H9 (cell line): ENCODE measurements at places on chromosomes 1 and 21.

- DNase-seq: no peak
Observed at GRCh38 chr1:85962457-85962856, 194.1 kb downstream of the COL24A1 start.

DNA sequence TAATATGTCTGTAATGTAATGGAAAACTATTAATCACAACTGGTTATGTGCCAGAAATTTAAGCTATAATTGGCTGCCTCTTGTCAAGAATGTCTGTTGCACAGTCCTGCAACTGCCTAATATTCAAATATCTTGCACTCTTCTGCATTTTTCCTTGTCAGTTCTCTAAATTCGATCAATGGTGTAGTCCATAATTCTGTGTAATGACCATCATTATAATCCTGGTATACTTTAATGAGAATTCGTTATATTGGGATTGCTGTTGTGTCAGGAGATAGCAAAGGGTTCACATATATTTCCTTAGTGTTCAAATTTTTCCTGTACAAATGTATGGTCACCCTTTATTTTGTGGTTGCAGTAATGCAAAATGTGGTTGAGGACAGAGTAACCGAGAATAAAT, 4.8 kb downstream of the NTNG1 start:
- no peak for DNase-seq

DNA sequence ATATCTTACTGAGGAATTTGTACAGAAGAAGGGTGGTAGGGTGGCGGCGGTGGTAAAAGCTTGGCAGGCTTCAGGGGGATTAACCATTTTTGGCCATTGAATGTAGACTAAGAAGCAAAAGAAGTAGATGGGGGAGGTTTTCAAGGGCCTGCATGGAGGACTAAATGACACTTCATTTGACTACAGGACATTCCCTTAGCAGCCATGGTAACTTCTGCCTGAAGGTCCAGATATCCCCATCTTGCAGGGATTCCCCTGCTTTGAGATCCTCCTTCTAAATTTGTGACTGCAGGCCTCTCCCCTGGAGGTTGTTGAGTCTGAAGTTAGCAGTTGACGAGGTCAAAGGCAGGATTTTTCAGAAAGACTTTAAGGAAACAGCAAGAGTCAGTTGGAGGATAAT, 4.8 kb downstream of the VASH2 start:
- DNase-seq: no peak

GRCh38 chr1:23645338-23645737, 46.3 kb upstream of the RPL11 start:
- no peak for DNase-seq

DNA sequence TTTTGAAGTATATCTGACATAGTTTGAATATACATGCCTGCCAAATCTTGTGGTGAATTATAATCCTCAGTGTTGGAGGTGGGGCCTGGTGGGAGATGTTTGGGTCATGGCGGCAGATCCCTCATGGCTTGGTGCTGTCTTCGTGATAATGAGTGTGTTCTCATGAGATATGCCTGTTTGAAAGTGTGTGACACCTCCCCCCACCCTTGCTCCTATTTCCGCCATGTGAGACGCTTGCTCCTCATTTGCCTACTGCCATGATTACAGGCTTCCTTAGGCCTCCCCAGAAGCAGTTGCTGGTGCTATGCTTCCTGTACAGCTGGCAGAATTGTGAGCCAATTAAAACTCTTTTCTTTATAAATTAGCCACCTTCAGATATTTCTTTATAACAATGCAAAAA, 436.6 kb upstream of the BEND5 start:
- DNase-seq: no peak

DNA sequence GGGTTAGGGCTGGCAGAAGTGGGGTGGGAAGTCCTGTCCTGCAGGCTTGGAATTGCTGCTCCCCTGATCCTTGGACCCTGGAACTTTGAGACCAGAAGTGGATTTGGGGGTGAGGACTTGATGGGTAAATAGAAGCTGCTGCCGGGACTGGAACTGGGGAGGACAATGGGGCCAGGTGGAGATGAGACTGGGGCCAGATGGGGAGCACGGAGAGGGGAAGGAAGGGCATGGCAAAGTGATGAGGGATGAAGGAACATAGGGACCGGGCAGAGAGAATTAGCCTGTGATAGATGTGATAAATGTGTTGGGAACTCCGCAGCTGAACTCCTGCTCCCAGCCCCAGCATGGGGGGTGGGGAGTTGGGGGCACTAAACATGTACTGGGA, 637 bp downstream of the NHLH1 start:
- no peak for DNase-seq

GRCh38 chr1:14678011-14678638, 79.6 kb downstream of the KAZN start:
- no peak for DNase-seq

DNA sequence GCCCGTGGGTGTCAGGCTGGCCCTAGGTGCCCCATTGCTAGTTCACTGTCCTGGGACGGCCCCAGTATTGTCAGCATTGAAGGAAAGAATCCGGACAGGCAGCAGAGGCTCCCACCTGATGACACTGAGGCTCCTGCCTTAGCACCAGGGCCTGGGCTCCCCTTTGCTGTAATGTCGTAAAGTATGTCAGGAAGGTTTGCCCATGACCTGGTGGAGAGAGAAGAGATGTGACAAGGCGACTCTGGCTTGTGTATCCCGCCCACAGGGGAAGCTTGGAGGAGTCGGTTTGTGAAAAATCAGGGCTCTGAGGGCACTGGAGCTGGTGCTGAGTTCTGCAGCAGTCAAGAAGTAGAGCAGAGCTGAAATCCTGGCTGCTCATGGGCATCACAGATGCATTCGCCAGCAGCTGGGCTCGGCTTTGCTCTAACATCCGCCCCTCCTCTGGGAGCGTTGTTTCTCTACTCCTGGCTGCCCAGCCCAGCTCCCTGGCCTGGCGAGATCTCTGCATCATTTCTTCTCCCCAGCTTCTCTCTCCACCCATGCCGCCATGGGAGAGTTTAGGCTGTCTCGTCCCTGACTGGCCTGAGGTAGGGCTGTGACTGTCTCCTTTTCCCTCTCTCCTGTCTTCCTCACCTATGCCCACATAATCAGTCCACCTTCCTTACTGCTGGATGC, 74.1 kb downstream of the ADARB1 start:
- DNase-seq: no peak

GRCh38 chr1:91046766-91047165, 24.9 kb upstream of the ZNF644 start:
- no peak for DNase-seq

DNA sequence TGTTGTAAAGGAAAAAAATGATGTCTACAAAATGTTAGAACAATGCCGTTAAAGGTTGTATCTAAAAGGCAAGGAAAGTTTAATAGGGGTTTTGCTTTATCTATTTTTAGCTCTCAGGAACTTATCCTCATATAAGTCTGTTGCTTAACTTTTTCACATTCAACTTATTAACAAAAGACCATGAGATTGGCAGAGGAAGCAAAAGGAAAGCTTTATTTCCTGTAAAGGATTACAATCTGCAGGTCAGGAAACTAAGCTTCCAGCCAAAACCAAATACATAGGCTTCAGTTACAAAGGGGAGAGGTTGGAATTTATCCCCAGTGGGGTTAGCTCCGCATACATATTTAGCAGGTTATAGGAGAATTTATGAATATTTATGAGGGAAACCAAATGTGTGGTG, 58.7 kb upstream of the KIAA1614 start:
- no peak for DNase-seq

DNA sequence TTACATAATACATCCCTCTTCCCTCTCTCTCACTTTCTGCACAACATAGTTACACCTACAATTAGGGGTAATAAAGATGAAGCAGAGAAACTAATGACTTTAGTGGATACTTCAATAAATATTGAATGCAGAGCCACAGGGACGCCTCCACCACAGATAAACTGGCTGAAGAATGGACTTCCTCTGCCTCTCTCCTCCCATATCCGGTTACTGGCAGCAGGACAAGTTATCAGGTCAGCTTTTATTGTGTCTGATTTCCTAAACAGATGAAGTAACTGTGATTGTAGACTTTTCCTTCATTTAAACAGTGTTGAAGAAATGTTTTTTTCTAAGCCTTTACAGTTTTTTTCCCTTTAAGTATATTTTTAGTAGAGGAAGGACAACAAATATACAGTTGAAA, 281.6 kb downstream of the TPR start:
- no peak for DNase-seq

DNA sequence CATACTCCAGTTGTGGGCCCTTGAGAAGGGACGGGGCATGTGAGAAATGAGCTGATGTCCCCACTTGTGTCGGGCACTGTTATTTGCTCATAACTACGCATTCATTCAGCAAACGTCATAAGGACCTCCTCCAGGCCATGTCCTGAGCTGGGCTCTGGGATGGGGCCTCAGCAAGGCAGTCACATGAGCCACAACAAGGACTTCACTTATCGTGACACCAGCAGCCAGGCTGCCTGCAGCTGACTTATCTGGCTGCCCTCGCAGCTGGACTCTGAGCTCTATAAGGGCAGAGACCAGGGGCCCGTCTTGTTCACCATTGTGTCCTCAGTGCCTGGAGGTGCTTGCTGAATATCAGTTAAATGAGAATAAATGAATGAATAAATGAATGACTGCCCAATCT, 37.5 kb upstream of the GRIK3 start:
- no peak for DNase-seq

GRCh38 chr1:8879922-8880676, 1.6 kb upstream of the ENO1 start:
- DNase-seq: peak; percentile 51

DNA sequence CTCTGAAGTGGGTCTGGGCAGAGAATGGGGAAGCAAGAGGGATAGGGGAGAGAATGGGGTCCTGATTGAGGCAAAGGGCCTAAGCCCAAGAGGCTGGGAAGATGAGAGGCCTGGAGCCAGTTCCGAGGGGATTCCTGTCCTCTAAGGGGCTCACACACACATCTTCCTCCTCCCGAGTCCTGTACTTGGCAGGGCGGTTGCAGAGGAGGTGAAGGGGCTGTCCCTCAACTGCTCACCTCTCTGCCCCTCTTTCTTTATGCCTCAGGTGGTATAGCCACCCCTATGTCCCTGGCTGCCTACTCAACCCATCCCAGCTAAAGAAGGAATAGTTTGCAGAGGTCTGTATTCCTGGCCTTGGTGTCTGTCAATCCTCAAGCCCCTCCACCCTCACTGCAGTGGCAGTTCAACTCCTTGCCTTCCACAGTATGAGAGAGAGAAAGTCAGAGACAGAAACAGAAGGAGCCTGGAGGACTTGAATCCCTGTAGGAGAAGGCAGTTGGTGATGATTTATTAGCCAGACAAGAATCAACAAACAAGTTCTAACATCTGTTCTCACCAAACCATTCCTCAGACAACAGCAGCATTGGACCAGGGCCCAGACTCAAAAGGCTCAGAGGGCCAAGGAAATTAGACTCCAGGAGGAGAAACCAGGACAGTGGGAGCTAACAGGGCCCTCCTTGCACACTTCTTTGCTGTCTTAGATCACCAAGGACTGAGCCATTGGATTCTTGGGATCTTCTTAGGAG, 10.7 kb downstream of the SH2D2A start:
- no peak for DNase-seq

- no peak for DNase-seq
Observed at GRCh38 chr1:238562341-238562740, 671.6 kb upstream of the ZP4 start.

- no peak for DNase-seq
Observed at GRCh38 chr1:210374600-210374953, 45.9 kb downstream of the HHAT start.

- no peak for DNase-seq
Observed at GRCh38 chr1:151144474-151145303, 1.7 kb downstream of the SEMA6C start.

DNA sequence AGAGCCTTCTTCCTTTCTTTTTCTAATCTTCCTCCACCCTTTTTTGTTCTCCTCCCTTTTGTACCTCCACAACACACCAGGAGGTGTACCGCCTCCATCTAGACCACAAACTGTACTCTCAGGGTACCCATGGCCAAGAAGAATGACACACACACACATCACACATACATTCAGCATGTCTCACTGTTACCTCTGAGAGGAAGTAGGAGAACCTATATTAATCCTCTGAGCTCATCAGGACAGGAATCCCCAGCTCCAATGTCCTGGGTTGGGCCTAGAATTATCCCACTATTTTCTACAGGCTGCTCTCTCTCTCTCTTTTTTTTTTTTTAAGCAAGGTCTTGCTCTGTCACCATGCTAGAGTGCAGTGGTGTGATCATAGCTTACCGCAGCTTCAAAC, 36.7 kb downstream of the ATP2B4 start:
- DNase-seq: no peak

GRCh38 chr1:28240024-28240423, 4.1 kb downstream of the ATP5IF1 start:
- DNase-seq: no peak

- no peak for DNase-seq
Observed at GRCh38 chr1:45355683-45356082, 15.4 kb upstream of the MUTYH start.

DNA sequence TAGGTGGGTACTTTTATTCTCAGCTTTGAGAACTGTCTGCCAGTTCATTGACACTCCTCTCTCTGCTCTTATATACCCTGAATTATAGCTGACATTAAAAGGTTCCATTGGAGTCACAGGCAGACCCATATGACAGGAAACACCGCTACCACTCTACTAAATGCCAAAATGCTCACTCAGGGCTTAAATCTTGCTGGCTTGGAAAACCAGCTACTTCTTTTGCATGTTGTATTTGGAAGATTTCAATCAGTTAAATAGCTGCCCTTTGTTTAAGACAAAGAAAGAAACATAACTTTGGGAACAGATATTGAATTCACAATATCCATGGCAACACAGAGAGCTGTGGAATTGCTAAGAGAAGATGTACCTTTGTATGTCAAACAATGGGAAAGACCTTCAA, 876.5 kb downstream of the USP25 start:
- DNase-seq: no peak

DNA sequence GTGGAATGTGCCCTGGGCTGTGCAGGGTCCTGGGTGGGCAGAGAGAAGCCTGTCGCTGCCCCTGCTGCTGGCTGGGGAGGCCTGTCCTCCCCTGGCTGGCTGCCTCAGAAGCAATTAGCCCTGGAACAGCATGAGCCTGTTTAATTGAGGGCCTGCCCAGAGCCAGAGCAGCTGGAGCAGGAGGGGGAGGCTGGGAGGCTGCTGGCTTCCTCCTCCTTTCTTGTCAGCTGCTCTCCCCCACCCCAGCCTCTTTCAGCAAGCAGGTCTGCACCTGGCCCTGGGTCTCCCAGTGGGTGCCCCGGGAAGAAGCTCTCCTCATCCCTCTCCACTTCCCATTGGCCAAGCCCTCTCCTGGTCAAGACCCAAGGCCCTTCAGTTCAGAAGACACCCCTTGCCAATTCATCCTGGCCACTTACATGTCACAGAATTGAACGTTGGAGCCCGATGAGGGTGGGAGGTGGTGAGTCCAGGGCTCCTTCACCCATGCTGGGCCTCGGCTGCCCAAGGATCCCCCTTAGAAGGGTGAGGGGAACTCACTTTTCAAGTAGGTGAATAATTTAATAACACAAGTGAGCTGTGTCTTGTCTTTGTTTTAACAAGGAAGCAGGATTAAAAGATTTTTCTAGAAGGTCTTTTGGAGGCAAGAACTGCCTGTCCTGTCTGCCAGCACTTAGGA, 13.2 kb downstream of the AMPD2 start:
- peak; percentile 26 for DNase-seq

- no peak for DNase-seq
Observed at GRCh38 chr1:56953386-56953785, 12.4 kb downstream of the C8B start.
